Head of caudate nucleus (tissue), 42 donors: ENCODE measurements at places on chromosomes 1 and 21.
A peak's percentile ranks its signal among the peaks of the same experiment; 100 is the strongest.

- DNase-seq, result no peak
Observed at GRCh38 chr1:87399701-87400100, 71.0 kb downstream of the LMO4 start.

DNA sequence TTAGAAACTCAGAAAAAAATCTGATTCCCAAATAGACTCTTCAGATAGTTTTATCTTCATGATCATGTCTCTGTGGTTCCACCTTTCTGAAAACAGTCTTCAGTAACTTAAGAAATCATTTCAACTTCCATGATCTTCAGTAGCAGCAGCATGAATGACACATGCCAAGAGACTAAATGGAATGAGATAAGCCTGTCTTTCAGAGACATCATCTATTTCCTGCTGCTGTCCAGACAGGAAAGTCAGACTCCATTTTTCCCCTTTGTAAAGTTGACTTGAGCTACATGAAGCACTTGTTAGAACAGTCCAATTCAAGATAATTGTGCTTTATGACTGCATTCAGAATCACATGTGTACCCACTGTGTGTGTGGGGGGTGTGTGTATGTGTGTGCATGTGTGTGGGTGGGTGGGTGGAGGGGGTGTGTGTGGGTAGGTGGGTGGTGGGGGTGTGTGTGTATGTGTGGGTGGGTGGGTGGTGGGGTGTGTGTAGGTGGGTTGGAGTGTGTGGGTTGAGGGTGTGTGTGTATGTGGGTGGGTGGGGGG lies 58.8 kb downstream of the CLIC4 start:
- no peak for DNase-seq

- DNase-seq, result peak; percentile 12
Observed at GRCh38 chr1:47689894-47690293, 252.1 kb downstream of the FOXD2 start.

GRCh38 chr1:70499695-70500094 lies 88.6 kb downstream of the CTH start:
- DNase-seq, result no peak

DNA sequence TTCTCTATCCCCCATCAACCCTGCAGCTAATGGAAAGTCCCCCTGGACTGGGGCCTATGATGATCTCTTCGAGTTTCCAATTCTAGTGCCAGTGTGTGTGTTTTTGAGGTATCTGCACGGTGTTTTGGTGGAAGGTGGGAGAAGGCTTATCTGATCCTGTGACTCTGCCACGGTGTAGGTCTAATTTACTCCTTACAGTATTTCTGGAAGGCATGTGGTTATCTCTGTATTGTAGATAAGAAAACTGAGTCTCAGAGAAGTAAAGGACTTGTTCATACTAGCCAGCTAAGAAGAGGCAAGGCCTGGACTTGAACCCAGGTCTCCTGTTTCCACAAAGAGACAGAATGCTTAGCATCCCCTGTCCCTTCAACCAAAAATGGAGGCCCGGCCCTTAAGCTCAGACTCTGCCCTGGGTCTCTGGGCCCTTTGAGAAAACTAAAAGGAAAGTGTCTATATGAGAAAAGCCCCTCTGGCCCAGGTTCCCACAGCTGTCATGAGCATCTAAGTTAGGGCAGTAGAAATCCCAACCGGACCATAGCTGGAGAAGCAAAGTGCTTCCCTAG lies 20.3 kb downstream of the RIMS3 start:
- no peak for DNase-seq

- DNase-seq, result no peak
Observed at GRCh38 chr21:41213021-41213420, 45.1 kb downstream of the BACE2 start.

DNA sequence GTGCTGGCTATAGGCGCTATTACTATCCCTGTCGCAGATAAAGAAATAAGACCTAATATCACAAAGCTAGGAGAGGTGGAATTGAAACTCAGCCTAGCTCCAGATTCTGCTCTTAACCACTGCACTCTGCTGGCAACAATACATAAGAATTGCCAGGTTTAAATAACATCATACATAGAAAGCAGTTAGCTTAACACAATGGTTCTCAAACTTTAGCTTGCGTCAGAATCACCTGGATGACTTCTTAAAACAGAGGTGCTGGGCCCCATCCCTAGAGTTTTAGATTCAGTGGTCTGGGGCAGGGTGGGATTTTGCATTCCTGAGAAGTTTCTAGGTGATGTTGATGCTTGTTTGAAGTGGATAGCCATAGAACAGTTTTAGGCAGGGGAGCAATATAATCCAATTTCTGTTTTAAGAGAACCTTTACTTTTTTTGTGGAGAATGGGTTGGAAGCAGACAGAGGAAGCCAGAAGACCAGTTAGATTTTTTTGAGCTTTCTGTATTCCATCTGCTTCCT lies 1.1 kb upstream of the POMGNT1 start:
- no peak for DNase-seq
